ENCODE measurements at places on chromosomes 11 and 22.

GRCh38 chr11:79466411-79466810, 25.6 kb upstream of the TENM4 start:
- no peak for DNase-seq

GRCh38 chr11:112408517-112408916, 147.9 kb upstream of the PLET1 start:
- DNase-seq, result no peak

- no peak for DNase-seq
Measured at GRCh38 chr11:2355000-2355644, 22.0 kb upstream of the CD81 start.

- DNase-seq, result peak; percentile 63
Measured at GRCh38 chr11:75388386-75389275, 10.7 kb upstream of the RPS3 start.

DNA sequence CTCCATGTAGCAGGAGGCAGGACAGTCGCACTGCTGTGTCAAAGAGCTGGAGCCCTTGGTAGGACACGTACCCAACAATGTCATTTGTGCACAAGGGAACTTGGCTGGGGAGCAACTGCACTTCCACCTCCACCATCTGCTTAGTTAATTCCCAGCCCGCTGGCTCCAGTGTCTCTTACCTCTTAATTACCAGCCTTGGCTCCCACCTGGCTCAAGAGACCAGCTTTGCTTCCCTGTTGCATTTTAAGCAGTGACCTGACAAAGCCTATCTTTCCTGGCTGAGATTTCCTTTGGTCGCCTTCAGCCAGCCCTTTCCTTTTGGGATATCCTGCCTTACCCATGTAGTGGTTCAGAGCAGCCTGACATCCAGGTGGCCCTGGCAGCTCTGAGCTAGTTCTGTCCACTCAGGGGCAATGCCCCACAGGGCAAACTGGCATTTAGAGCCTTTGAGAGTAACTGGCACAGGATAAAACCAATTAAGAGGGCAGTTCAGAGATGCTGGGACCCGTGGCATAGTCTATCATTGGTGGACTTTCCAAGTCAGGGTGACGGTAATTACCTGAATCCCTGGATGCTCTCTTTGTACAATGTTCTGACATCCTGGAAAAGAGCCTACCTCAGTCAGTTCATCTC, 212.6 kb upstream of the SORL1-AS1 start:
- DNase-seq, result no peak

DNA sequence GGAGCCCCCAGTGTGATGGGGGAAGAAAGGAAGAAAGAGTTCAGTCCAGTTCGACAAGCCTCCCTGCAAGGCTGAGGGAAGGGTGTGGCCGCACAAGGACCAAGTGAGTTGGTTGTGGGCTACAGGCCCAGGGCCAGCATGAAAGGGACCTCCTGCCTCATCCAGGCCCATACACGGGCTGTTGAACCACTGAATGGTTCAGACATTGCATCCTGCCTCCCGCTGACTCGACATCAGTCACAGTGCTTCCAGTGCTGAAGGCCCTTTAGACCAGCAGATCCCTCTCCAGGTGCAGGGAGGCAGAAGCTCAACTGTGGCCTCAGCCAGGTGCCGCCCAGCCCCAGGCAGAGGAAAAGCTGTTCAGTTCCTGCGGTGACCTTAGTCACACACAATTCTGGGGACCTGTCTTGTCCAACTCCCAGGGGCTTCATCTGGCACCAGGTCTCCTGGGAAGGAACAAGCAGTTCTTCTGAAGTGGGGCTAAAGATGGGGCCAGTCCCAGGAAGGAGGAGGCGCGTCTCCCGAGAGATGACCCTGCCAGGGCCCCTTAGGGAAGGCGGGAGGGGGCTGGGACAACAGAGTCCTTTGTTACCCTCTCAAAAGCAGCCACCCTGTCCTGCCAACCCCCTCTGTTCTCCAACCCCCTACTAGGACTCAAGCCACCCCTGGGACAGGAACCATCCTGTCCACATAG, 6.6 kb downstream of the ARRB1 start:
- DNase-seq, result no peak

DNA sequence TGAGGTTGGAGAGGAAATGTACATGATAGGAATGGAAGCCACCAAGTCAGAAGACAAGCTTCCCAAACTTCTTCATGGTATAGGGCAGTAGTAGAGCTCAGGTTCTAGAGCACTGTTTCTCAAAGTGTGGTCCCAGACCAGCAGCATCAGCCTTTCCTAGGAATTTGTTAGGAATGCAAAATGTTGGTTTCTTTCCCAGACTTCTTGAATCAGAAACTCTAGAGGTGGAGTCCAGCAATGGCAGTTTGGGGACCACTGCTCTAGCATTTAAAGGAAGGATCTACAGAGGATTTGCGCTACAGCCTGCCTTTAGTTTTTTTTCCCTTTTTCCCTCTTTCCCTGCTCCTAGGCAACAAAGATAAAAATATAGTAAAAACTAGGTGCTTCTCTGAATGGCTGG, 17.0 kb upstream of the MMP12 start:
- no peak for DNase-seq

DNA sequence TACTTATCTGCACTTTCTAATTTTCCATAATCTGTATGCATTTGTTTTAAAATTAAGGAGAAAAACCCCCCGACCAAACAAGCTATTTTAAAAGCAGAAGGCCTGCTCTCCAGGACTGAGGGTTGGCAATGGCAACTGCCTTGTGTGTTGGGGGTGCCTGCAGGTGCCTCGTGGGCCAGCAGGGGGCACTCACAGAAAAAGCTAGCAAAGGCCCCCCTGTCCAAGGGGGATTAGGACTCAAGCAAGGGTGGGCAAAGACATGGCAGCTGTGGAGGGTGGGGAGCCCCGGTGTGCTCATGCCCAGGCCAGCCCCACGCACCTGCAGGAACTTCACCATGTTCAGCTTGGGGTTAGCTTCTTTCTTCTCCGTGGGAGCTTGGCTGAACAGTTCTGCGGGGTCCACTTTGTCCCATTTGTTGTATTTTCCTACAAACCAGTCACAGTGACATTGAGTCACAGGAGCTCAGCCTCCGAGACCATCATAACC, 10.3 kb downstream of the TOP3B start:
- peak; percentile 45 for DNase-seq

DNA sequence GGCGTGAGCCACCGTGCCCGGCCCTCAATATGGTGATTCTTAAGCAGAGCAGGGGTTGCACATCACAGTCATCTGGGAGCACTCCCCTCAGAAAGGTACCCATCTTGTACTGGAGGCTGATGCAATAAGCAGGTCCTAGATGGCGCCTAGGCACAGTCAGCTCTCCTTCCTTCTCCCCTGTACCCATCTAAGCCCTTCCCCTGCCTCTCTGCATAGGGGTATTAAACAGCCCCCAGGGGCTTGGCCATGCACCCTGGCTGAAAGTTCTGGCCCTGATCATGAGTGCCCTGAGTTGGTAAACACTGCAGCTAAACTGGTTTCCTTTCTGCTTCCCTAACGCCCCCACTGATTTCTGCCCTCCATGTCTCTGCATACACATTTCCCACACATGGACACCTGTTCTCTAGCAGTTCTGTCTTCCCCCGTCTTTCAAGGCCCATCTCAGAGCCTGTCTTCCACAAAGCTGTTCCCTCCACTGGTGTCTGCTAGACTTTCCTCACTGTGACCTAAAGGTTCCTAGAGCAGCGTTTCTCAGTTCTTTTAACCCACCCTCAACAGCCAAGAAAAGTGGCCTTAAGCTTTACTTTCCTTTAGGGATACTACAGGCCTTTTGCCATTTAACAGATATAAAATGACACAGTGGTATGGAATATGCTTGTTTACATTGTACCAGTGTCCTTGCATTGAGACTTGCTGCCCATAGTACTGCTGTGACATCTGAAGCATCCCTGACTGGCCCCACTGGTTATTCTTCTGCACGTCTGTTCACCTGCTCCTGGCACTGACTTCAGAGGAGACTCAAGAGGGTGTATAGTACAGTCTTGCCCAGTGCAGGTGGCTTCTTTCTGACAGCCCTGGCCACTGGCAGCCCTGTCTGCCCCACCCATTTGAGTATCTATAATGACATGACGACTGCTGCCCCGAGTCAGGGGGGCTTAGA, 15.6 kb downstream of the UBE2L3 start:
- DNase-seq, result no peak

DNA sequence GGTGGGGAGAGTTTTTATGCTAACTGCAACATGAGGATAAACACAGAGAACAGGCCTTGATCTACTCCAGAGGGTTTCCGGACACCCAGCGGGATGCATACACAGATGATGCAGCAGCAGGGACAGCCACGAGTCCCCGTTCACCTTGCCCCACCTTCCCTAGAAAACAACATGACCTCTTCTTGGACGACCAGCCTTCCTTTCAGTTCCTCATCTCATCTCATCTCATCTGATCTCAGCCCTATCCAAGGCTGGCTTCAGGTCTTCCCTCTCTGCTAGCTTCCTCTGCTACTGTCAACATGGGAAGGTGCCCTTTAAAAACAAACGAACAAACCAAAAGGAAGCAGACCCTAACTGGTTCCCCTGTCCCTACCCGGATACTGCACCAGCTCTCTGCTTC, 1356.2 kb downstream of the TBC1D22A start:
- no peak for DNase-seq

GRCh38 chr11:57709802-57710367, 2.1 kb downstream of the MED19 start:
- DNase-seq, result no peak

All from activated CD4-positive, alpha-beta T cell treated with anti-CD3 and anti-CD28 coated beads, Interleukin-2, amount 50 U/mL, for 4 hours (primary cell).